Activated T-helper 2 cell treated with anti-CD3 and anti-CD28 coated beads, Interferon-gamma antibody, Interleukin-2, Interleukin-4, amounts not matched to agents 10 μg/mL and 5 μg/mL and 100 μg/mL, durations not matched to agents 14 hours and 24 hours and 36 hours (primary cell): ENCODE measurements at places on chromosomes 16 and 17.
A peak's percentile ranks its signal among the peaks of the same experiment; 100 is the strongest.

DNA sequence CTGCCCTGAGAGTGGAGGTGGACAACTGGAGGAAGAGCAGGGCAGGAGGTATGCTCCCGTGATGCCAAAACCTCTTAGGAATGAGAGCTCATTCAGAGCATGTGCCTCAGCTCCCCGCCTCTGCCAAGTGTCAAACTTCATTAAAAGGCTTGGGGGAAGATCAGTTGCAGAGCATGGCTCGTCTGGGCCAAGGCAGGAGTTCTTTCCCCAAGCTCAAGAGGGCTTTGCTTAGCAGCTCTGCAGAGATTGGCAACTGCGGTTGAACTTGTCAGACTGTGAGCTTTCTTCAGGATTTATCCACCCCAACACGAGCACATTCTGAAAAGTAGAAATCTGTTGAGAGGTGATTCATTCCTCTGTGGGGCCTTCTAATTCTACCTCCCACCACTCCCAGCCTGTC, 248.1 kb downstream of the HS3ST3A1 start:
- H3K4me1 ChIP-seq = no peaks in the 10 kb centered on the region
- H3K27me3 ChIP-seq = no peaks in the 10 kb centered on the region
- no peaks in the 10 kb centered on the region for H3K36me3 ChIP-seq
- H3K4me3 ChIP-seq = no peak overlapping the region

DNA sequence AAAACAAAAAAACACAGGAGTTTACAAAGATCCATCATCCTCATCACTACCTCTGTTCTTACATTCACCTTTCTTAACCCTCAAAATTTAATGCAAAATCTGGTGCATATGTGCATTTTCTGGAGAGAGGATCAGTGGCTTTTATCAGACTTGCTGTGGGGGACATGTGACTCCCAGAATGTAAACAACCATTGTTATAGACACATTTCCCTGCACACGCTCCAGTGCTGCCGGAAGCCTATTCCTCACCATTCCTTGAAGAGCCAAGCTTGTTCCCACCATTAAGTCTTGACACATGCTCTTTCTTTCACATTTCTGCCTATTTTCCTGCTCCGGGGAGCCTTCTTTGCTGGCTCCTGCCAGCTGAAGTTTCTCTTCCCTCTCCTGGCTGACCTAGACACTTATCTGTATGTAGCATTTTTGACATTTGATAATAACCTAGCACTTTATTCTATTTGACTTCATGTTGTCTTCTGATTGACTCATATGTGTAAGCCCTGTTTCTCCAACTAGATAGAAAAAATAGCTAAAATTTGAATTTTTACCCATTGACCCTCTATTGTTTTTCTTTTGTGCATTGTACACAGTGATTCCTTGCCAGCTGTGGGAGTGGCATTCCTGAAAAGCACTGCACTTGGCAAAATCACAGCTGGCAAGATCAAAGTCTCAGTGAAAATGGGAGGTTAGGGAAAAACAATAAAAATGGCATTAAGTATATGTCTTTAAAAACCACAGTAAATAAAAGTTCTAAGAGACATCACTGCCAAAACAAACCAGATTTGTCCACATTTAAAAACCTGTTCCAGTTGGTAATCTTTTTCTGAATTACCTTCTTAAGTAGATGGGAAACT, 76.8 kb upstream of the CIBAR2 start:
- H3K4me1 ChIP-seq = no peaks in the 10 kb centered on the region
- no peak for DNase-seq

DNA sequence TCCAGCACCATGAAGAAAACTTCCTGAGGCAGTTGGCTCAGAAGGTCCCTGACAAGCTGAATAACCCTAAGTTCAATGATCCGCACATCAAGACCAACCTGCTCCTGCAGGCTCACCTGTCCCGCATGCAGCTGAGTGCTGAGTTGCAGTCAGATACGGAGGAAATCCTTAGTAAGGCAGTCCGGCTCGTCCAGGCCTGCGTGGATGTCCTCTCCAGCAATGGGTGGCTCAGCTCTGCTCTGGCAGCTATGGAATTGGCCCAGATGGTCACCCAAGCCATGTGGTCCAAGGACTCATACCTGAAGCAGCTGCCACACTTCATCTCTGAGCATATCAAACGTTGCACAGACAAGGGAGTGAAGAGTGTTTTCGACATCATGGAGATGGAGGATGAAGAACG, 88.4 kb upstream of the SMURF2 start:
- no peaks in the 10 kb centered on the region for H3K27me3 ChIP-seq
- no peak for DNase-seq
- H3K36me3 ChIP-seq = peaks cover 38% of the 10 kb centered on the region

GRCh38 chr16:56424404-56424764, 961 bp downstream of the AMFR start:
- H3K36me3 ChIP-seq = peaks cover 3% of the 10 kb centered on the region
- no peaks in the 10 kb centered on the region for H3K27me3 ChIP-seq
- H3K4me1 ChIP-seq = peaks cover 44% of the 10 kb centered on the region
- peak overlapping the region; percentile 98 for H3K4me3 ChIP-seq
- DNase-seq = no peak

DNA sequence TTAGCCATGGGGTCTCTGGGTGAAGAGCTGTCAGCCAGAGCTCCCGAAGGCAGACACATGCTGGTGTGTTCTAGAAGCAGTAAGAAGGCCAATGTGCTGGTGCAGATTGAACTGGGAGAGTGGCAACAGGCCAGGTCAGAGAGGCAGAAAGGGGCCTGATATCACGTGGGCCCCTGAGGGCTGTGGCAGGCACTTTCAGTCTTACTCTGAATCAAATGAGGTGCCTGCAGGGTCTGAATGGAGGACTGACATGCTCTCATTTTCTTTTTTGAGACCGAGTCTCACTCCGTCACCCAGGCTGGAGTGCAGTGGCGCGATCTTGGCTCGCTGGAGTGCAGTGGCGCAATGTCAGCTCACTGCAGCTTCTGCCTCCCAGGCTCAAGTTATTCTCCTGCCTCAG, 293.8 kb downstream of the ABCC12 start:
- no peak for DNase-seq
- H3K27ac ChIP-seq = no peak overlapping the region
- no peaks in the 10 kb centered on the region for H3K4me1 ChIP-seq
- no peak overlapping the region for H3K4me3 ChIP-seq
- H3K36me3 ChIP-seq = no peaks in the 10 kb centered on the region
- peaks cover 1% of the 10 kb centered on the region for H3K27me3 ChIP-seq
